ENCODE measurements at places on chromosomes 7 and 10. TPM values are rescaled to one million over a fixed set of nuclear protein-coding genes. Genes with fewer than 3 reads are reported as not detected.

GRCh38 chr7:2540641-2541051 is 14.7 kb downstream of the BRAT1 start:
- DNase-seq: no peak

MKX gene
- total RNA-seq: 0.11 TPM

GBX1 gene
- total RNA-seq: not detected

DNA sequence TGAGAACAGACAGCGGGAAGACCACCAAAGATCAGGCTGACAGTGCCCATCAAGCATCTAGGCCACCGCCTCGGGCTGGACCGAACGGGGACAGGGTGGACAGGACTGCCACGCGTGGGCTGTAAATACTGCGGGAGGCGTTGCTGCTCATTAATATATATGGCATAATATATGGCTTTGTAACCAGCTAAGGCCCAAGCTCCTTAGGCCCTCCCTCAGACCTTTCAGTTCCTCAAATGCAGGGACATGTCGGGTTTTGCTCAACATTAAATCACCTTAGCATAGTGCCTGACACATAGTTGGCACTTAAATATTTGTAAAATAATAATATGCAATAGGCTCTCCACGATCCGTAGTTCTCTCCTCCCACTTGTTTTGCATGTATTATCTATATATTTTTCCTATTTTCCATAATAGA is 402 bp upstream of the TMEM168 start:
- peak; percentile 54 for DNase-seq

DNA sequence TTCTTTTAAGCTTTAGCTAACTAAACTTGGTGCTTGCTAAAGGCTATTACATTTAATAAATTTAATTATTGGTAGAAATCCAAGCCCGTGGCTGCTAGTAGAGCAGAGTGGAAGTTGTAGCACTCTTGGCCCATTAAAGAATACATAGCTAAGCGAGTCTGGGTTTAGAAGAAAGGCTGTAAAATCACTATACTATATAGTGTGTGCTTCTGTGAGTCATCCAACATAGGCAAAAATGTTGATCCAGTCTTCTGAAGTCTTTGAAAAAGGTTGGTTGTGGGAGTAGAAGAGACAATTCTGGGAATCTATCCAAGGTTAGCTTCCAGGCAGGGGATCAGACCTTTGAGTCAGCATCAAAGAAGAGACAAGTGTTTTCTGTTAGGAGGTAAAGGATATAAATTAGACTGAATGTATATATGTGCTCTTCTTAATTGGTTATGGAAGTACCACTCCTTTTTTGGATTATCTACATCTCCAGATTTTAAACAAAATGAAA is 664.2 kb downstream of the NXPH1 start:
- DNase-seq: no peak

GRCh38 chr10:91556691-91557566 is 75.9 kb downstream of the PPP1R3C start:
- DNase-seq: no peak

DNA sequence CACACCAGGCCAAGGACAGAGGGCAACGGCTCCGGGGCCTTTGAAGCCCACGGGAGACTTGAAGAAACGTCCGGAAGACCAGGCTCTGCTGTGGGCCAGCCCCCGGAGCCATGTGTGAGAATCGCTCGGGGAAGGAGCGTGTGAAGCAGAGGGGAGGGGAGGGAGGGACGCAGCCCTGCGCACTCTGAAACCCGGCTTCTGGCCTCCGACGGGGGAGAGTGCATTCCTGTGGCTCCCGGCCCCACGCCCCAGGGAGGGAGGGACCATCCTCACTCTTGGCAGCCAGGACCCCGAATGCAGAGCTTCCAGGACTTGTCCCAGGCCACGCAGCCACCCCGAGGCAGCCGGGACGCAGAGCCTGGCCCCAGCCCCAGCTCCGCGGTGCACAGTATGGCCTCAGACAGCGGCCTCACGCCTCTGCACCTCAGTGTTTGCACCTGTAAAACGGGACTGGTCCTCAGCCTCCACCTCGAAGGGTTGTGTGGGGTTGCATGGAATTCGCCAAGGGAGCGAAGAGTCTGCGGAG is 67.4 kb downstream of the PDGFA start:
- DNase-seq: no peak

DNA sequence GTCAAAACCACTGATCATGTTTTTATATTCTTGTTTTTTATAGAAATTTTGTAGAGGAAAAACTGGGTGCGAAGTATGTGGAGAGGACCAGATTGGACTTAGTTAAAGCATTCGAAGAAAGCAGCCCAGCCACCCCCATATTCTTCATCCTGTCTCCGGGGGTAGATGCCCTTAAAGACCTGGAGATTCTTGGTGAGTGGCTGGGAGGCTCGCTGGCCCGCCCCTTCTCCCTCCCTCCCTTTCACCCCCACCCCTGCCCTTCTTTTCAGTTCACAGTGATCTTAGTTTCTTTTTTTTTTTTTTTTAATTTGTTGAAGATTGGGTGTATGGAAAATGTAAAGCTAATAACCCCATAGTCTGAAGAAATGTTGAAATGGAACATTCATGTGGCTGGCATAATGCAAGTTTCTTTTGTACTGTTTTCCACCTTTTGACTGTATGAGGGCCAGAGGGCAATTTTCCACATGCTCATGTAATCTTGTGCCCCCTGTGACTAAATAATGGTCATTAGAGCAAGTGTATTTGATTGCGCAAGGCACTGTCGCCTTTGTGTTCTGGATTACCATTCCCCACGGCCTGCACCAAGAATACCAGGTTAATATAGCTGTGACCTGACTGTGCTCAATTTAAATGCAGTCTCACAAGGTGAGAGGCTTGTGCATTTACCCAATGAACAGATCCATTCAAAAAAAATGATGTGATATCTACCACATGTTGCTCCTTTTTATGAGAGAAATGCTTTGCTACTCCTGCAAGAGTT is 77.7 kb downstream of the CDCA7L start:
- DNase-seq: no peak

GRCh38 chr10:1577373-1577770 is 160.0 kb downstream of the ADARB2 start:
- no peak for DNase-seq

DNA sequence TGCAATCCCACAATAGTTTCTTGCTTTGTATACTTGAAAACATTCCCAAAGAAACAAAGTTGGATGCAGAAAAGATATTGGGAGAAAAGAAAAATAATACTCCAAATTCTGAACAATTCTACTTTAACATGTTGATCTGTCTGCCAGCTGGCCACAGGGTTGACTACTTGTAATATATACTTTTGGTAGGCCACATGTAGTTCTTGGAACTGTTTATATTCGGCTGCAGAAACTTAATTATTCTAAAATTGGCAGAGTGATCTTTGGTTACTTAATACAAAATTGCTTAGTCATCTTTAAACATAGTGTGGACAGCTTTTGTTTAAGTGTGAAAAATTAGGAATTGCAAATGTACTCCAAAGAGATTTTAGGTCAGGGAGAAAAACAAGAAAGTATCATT is 76.0 kb downstream of the CALD1 start:
- no peak for DNase-seq

DNA sequence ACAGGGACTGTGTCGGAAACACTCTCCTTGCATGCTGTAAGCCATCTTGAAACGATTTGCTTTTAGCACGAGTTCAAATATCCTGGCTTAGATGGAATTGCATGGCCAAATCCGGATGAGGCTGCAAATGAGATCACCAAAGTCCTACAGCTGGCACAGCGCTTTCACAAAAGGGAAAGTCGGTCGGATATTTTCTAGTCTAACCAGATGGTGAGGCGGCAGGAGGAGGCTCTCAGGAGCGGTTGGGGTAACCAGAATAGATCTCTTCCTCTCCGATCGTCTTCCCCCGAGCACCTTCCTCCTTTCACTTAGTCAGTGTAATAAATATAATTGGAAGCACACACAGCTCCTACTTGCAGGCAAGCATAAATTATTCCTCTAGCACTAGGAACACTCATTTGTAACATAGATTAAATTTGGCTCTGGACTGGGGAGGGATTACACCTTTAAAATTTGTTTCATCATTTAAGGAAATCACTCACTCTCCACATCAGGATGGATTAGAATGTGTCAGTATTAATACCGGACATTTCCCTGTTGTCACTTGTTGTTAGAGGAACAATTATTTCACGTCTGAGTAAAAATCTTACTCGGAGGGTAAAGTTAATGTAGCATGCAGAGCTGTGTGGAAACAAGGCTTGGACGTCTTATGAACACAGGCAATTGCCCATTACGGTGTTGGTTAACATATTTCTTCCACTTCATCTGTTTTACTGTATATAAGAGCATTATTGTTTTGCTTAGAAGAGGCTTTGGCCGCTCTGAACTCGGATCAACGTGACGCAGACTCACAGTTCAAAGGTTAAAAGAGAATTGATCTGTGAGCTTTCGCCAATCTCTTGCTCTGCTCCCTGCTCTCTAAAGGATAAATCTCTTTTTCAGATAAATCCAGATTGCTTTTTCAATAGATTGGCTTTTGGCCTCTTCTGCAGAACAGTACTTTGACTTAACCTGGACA is 857.9 kb downstream of the TYW1 start:
- DNase-seq: no peak

- no peak for DNase-seq
Observed at GRCh38 chr10:75623310-75624093, 192.1 kb downstream of the LRMDA start.

GRCh38 chr7:65390588-65390987 is 16.9 kb downstream of the ZNF92 start:
- DNase-seq: no peak

GRCh38 chr10:70121281-70121949 is 11.2 kb downstream of the AIFM2 start:
- DNase-seq: no peak

CHCHD3 gene
- 70.6 TPM for total RNA-seq

MSMB gene
- total RNA-seq: not detected

HOXA11 gene
- total RNA-seq: 0.07 TPM

- peak; percentile 33 for DNase-seq
Observed at GRCh38 chr7:116218051-116218645, 7.8 kb downstream of the TES start.

RNF32 gene
- 0.68 TPM for total RNA-seq

- no peak for DNase-seq
Observed at GRCh38 chr7:100670074-100670473, 3.5 kb upstream of the GNB2 start.

GRCh38 chr10:61935077-61935476 is 33.6 kb downstream of the ARID5B start:
- no peak for DNase-seq

GRCh38 chr7:138753610-138754009 is 44.2 kb upstream of the TMEM213 start:
- DNase-seq: no peak

All from foreskin keratinocyte (primary cell).